GM12892 (cell line): ENCODE measurements at places on chromosomes 2 and 18.
A peak's percentile ranks its signal among the peaks of the same experiment; 100 is the strongest.

DNA sequence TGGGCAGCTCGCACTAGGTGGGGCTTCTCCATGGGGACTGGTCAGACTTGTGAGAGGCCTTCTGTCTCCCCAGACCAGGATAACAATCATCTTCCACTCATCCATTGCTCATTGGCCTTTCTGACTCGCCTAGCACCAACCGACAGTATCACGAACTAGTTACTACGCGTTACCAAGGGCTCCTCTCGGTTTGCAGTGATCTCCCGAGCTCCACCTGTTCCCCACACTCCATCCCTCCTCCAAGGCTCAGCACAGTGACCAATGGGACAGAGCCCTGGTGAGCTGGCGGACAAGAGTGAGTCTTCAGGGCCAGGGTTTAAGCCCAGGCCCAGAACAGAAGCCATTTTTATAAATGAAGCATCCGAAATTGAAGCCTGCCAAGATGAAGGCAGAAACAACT is 42.8 kb upstream of the SMAD7 start:
- DNase-seq: no peak

DNA sequence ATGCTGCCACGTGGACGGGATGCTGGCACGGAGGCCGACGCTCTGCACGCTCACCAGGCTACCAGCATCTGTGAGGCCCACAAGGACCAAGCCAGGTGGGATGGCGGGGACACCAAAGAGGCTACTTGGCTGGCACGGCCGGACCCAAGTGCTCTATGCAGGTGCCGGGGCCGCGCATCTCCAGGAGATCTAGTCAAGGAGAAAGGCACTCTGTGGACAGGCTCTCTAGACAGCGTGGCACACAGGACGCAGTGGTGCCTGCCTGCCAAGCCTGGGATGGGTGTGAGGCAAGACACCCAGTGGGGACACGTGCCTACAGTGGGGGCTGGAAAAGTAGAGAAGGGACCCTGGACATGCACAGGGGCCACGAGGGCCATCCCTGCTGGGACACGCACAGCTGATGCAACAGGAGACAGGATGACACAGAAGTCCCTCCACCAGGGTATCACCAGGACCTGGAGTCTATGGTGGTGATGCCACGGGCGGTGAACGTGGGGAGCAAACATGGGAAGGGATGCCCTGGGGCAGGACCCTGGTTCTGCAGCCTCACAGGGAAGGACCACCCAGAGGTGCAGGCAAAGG is 28.5 kb downstream of the ZNF516 start:
- no peak for DNase-seq

- DNase-seq: no peak
These were observed 6.7 kb upstream of the RBM45 start for GRCh38 chr2:178105566-178105965.

DNA sequence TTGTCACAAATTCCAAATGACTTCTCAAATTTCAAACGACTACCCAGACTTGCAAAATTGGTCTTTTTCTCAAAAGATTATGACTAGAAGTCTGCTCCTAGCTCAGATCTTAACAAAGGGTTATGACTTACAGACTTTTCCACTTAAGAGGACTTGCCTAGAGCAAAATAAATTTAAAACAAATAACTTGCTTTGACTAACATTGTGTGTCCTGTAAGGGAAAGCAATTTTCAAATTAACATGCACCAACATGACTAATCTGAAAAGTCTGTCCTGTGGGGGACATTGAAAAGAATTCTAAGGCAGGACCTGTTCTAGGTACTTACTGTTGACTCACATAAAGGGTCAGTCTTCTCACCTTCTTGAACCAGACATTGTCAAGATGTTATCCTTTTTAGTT is 53.5 kb upstream of the TMEM200C start:
- DNase-seq: no peak

- no peak for DNase-seq
These were observed 161.8 kb downstream of the DCDC2C start for GRCh38 chr2:3864943-3865865.

DNA sequence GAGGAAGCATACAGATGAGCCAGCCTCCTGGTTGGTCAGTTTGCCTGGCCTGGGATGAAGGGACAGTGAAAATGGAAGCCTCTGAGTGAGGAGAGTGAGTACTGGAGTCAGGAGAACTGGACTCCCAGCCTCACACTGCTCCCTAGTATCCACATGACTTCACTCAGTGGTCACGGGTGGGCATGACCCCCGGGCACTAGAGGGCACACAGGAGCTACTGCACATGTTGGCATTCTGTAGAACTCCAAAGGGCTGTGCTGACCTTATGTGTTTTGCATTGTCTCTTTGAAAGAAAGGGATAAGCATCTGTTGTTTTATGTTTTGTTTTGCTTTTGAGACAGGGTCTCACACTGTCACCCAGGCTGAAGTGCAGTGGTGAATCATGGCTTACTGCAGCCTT is 23.7 kb downstream of the NCAPH start:
- DNase-seq: no peak

GRCh38 chr2:219247678-219248642 is 2.7 kb downstream of the STK16 start:
- no peak for DNase-seq

DNA sequence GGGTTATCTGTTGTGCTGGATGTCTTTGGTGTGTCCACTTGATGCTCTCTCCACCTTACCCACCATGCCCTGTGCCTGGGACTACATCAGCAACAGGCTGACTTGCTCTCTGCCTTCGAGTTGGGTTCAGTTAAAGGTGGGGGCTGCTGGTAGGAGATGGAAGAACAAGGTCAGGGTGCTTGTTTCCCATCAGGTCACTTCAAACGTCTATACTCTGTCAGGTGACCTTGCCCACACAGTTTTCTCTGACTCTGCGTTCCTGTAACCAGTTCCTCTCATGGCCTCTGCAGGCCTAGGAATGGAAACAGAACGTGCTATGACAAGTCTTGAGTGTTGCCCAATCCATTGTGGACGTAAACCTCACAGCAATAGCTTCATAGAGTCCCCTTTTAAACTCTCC is 38.4 kb upstream of the PAPOLG start:
- no peak for DNase-seq

DNA sequence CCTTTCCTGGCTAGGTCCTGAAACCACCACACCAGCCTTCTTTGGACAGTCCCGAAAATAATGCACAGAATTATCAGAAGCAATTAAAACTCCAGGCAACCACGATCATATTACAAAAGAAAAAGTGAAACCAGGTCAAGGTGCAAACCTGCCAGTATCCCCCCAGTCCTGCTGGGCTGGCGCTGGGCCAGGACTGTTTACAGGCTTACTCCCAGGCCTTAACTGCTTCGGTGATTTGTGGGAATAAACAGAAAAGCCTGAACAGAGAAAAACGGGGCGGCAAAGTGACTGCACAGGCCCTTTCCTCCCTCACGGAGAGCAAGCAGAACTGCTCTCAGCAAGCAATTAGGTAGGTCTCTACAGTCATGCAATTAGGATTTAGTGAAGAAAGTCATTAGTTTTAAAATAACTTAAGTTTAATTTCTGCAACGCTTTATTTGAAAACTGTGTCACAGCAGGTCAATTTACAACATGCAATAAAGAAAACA is 1.3 kb downstream of the HDAC4 start:
- DNase-seq: no peak

DNA sequence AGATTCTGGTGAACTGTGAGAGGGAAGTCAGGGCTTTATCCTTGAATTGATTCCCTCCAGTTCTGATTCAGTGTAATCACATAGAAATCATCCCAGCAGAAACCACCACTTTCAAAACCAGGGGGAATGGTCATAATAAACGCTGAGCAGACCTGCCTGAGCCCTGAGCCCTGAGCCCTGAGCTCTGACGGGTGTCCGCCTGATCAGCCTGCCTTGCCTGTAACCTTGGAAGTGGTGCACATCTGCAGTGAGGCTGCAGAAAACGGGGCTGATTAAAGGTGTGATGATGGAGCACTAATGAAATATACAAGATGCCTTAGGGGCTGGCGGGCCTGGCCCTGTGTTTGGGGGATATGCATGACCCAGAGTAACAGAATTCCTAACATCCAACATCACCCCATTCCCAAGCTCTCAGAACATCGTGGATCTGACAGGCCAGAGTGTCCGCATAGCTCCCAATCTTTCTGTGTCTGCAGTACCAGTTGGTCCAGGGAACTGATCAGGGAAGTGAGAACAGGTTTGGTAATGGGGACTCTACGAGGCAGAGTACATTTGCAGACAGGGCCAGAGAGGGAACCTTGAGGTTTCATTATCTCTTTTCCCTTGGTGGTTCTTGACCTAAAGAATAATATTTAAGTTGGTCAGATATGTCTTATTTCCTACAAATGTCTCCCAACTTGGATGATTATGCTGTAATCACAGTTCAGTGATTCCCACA is 37.8 kb downstream of the KCTD18 start:
- no peak for DNase-seq

DNA sequence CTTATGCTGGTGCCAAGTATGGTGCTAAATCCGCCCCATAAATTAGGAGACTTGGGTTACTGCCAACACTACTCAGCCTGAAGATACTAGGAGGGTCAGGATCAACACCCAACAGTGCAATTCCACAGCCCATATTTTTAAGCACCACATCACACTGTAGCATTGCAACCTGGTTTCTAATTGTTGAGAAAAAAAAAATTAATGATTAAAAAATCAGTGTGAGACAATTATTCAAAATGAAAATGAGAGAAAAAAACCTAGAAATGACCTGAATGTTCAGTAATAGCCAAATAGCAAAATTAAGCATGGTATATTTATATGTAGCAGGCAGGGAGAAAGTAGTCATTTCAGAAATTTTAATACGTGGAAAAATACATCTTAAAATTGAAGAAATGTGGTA is 29.2 kb upstream of the HNRNPLL start:
- no peak for DNase-seq

- no peak for DNase-seq
These were observed 30.8 kb upstream of the ACYP2 start for GRCh38 chr2:54084600-54084999.

DNA sequence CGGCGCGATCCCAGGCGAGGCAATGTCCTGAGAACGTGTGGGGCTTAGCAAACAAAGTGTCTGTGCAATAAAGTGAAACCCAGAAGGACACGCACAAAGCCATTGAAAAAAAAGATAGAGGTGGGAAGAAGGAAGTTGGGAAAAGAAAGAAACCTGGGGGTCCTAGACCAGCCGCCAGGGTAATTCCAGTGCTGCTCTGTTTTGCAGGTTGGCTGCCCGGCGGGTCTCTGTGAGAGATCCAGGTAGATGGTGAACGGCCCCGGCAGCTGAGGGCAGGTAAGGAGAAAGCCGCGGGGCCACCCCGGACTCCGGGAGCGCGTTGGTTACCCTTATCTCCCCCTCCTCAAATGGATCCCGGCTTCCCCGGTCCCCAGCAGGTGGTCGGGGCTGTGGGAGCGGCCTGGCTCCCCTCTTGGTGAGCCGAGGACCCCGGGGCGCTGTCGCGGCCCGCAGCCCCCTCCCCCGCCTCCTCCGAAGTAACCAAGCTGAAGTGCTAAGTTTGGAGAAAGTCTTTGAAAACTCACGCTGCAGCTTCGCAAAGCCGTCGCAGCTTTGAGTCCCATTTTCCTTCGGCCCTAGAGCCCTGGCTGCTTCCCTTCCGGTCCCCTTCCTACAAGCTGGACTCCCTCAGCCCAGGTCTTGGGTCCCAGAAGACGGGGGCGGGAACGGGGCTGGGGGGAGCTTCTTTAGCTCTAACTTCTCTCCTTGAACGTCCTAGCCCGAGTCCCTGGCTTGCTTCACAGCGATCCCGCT is 588 bp downstream of the OTX1 start:
- peak; percentile 30 for DNase-seq

- peak; percentile 5 for DNase-seq
These were observed 634 bp downstream of the PTPRM start for GRCh38 chr18:7567474-7568425.

DNA sequence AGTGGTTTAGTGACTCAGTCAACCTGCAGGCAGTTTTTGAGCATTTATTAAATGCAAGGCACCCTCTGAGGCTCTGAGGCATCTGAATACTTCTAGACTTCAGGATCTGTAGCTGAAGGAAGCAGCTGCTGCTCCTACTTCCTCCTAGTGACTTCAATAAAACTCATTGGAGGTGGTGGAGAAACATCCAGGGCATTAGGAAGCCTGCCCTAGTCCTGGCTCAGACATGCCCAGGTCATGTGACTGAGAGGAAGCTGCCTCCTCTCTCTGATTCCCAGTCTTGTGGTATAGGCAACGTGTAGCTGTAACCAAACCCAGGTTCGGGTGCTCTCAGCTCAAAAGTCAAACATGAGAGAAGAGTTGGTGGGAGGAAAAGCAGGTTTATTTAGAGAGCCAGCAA is 287.2 kb upstream of the GYPC start:
- DNase-seq: no peak

DNA sequence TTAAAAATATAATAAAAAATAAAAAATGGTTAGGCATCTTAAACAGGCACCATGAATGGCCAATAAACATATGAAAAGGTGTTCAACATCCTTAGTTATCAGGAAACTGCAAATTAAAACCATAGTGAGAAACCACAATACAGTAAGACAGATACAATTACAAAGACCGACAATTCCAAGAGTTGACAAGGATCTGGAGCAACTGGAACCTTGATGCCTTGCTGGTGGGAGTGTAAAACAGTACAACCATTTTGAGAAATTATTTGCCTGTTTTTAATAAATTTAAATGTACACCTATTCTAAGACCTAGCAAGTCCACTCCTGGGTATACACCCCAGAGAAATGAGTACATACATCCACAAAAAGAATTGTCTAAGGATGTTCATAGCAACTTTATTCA is 49.1 kb downstream of the NGEF start:
- no peak for DNase-seq

DNA sequence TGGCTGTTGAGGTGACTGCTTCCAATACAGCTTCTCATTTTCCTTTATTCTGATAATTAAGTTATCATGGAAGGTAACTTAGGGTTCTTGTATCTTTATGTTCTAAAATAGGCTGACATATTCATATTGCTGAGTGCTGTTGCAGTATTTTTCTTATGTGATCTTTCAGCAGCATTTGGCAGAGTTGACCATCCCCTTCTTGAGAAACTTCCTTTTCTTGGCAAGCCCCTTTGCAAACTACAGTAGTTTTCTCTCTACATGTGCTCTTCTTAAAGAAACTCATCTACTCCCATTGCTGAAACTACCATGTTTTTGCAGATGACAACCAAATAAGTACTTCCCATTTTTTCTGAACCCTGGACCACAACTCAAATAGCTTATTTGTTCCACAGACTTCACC is 476.5 kb upstream of the TRIB2 start:
- DNase-seq: no peak

DNA sequence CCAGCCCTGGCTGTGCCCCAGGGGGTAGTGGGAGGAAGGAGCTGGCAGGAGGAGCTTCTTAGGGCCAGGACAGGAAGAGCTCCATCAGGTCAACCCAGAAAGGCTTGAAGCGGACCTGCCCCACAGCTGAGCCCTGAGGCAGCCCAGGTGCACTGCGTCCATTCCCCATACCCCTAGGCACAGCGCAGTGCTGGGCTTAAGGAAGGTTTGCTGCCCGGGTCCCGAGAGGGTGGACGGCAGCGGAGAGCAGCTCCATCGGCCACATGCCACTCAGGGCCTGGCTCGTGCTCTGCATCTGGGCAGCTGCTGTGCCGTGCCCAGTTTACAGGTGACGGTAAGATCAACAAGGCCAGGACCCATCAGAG is 26.4 kb downstream of the DNMT3A start:
- DNase-seq: no peak

- DNase-seq: peak; percentile 50
These were observed 31.9 kb downstream of the C1QL2 start for GRCh38 chr2:119126650-119127049.

- no peak for DNase-seq
These were observed 39.7 kb upstream of the CWC22 start for GRCh38 chr2:180046776-180047175.

- DNase-seq: no peak
These were observed 460 bp upstream of the ZBTB7C start for GRCh38 chr18:48409591-48410094.

GRCh38 chr2:45994060-45994459 is 303.1 kb upstream of the EPAS1 start:
- DNase-seq: no peak
